Fibroblast of villous mesenchyme (primary cell): ENCODE measurements at places on chromosomes 7 and 10. TPM values are rescaled to one million over a fixed set of nuclear protein-coding genes. Genes with fewer than 3 reads are reported as not detected.

Gene PLXNA4
- total RNA-seq, result under 0.01 TPM in 1 of 2 replicates, not detected in the other

Gene WNT8B
- total RNA-seq, result not detected in 2 replicates

Gene NEBL
- under 0.01 TPM in 2 replicates for total RNA-seq

Gene MUC12
- total RNA-seq, result under 0.01 TPM in 1 of 2 replicates, not detected in the other

Gene PRLHR
- total RNA-seq, result not detected in 2 replicates

Gene CFAP46
- under 0.01 and 0.32 TPM in 2 replicates for total RNA-seq

Gene PRR15
- total RNA-seq, result 1.3 and 5.2 TPM in 2 replicates

Gene GJD4
- not detected in 2 replicates for total RNA-seq

Gene MRC1
- under 0.01 TPM in 1 of 2 replicates, not detected in the other for total RNA-seq

Gene GPAM
- total RNA-seq, result 10.3 and 12.5 TPM in 2 replicates

Gene ZNF679
- total RNA-seq, result not detected in 2 replicates

Gene SPDYE9
- total RNA-seq, result not detected in 2 replicates

Gene LIPN
- not detected in 2 replicates for total RNA-seq

Gene SPAM1
- not detected in 2 replicates for total RNA-seq

Gene ING3
- total RNA-seq, result 11.9 and 21.2 TPM in 2 replicates

Gene FAM25G
- not detected in 2 replicates for total RNA-seq

Gene HKDC1
- total RNA-seq, result 0.43 and 0.64 TPM in 2 replicates

Gene PLAC9
- total RNA-seq, result 0.43 and 0.64 TPM in 2 replicates

Gene CHST3
- total RNA-seq, result 37.4 and 58.3 TPM in 2 replicates

Gene HABP2
- not detected in 2 replicates for total RNA-seq

Gene GRID1
- under 0.01 TPM in 1 of 2 replicates, not detected in the other for total RNA-seq

Gene HOXA2
- total RNA-seq, result 0.64 and 0.86 TPM in 2 replicates

Gene ITPRID1
- not detected in 2 replicates for total RNA-seq

Gene ANKRD26
- 9.3 and 16.8 TPM in 2 replicates for total RNA-seq

Gene ACBD7
- total RNA-seq, result 0.97 and 1.3 TPM in 2 replicates

Gene SRGN
- total RNA-seq, result 112 and 221 TPM in 2 replicates

Gene TMEM184A
- 0.64 and 0.86 TPM in 2 replicates for total RNA-seq

Gene CYTH3
- 33.2 and 36.1 TPM in 2 replicates for total RNA-seq

Gene PANK1
- total RNA-seq, result 5.8 and 7.3 TPM in 2 replicates

Gene ADD3
- 68.3 and 97.6 TPM in 2 replicates for total RNA-seq

Gene ANKRD7
- 0.86 and 1.3 TPM in 2 replicates for total RNA-seq

Gene CUX1
- 45.7 and 46.2 TPM in 2 replicates for total RNA-seq

Gene NME8
- total RNA-seq, result not detected in 2 replicates

Gene GIMAP8
- under 0.01 TPM in 1 of 2 replicates, not detected in the other for total RNA-seq

Gene TMEM213
- not detected in 2 replicates for total RNA-seq

Gene PBLD
- 7.1 and 9.1 TPM in 2 replicates for total RNA-seq

Gene NKX2-3
- total RNA-seq, result not detected in 2 replicates

Gene LRRC61
- total RNA-seq, result 6.8 and 13.0 TPM in 2 replicates

Gene TBXAS1
- total RNA-seq, result 0.32 TPM in 1 of 2 replicates, not detected in the other

Gene SORBS1
- total RNA-seq, result 8.2 and 13.2 TPM in 2 replicates

Gene ARHGEF5
- 1.9 and 3.9 TPM in 2 replicates for total RNA-seq

Gene CALHM3
- under 0.01 TPM in 2 replicates for total RNA-seq

Gene EXOC6
- total RNA-seq, result 4.5 and 7.8 TPM in 2 replicates

Gene FAM180A
- 2.9 and 3.0 TPM in 2 replicates for total RNA-seq

Gene ANKMY2
- total RNA-seq, result 23.2 and 28.5 TPM in 2 replicates

Gene OR6V1
- not detected in 2 replicates for total RNA-seq

Gene KNDC1
- total RNA-seq, result 1.9 and 5.6 TPM in 2 replicates

Gene POLR2J2
- total RNA-seq, result 4.8 and 8.2 TPM in 2 replicates

Gene PDE1C
- total RNA-seq, result 4.7 and 6.8 TPM in 2 replicates

Gene TRDMT1
- total RNA-seq, result 6.0 and 6.1 TPM in 2 replicates

Gene PLAU
- total RNA-seq, result 104 and 111 TPM in 2 replicates

Gene SRRM3
- 0.43 and 0.64 TPM in 2 replicates for total RNA-seq

Gene CELF2
- total RNA-seq, result 0.97 and 2.2 TPM in 2 replicates

Gene SEMA3D
- total RNA-seq, result 3.0 and 4.8 TPM in 2 replicates

Gene GSDME
- total RNA-seq, result 46.4 and 70.8 TPM in 2 replicates

Gene GPR22
- under 0.01 TPM in 1 of 2 replicates, not detected in the other for total RNA-seq

Gene ASB10
- total RNA-seq, result not detected in 2 replicates

Gene SYT15B
- 0.32 TPM in 1 of 2 replicates, not detected in the other for total RNA-seq
